ENCODE measurements at places on chromosomes 5 and 9.

- no peak for DNase-seq
These were observed 22.1 kb downstream of the FAM240B start for GRCh38 chr9:38697776-38698300.

DNA sequence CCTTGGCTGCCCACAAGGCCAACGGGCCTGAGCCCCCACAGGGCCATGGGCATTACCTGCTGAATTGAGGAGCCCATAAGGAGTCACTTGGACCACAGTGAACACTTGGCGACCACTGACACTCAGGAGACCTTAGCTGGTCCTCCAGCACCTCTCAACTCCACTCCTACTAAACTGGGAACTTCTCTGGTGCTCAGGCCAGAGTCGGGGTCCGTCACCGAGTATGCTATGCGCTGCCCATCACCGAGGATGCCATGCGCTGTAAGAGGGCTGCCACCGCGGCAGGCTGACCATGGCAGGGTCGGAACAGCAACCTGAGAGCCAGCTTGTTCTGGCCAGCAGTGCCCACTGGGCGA lies 600 bp upstream of the SQSTM1 start:
- DNase-seq = no peak

DNA sequence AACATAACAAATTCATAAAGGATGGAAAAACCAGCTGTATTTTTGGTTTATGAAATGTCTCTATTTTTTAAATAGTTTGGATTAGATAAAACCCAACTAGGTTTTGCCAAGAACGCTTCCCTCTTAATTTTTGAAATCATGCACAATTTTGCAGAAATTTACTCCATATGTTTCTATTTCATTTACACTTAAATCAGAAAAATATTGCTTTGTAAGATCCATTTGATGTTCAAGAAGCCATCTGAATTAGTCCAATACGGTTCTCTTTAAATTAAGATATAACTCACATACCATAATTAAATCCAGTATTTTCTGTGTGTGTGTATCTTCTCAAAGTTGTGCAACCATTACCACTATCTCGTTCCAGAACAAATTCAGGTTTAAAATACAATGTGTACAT lies 78.6 kb upstream of the FBXL7 start:
- no peak for DNase-seq

DNA sequence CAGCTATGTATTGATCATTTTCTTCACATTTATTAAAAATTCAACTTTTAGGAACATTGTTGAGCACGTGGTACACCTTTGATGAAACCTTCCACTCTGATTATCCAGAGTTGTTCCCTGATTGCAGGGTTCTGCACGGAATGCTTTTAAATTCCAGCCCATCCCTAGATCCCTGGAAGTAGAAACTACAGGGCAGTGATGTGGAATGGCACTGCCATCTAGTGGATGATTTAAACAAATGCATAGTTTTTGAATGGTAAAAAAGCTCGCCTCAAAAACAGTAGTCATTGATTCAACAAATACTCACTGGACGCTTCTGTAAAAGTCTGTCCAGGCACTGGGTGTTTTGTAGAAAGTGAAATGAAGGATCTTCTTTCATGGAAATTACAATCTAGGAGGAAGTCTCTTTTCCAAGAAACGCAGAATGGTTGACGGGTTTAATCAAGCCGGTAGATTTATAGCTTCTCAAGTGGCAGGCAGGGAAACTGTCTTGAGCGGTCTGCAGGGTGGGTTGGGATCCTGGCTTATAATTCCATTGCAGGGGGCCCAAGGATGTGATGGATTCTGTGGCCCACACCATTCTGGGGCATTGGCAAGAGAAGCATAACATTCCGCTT lies 118.4 kb downstream of the ARHGAP26 start:
- DNase-seq = peak; percentile 48

- DNase-seq = no peak
These were observed 364.2 kb upstream of the PDE4D start for GRCh38 chr5:60257596-60258271.

- no peak for DNase-seq
These were observed 37.7 kb upstream of the RAPGEF6 start for GRCh38 chr5:131672776-131673175.

DNA sequence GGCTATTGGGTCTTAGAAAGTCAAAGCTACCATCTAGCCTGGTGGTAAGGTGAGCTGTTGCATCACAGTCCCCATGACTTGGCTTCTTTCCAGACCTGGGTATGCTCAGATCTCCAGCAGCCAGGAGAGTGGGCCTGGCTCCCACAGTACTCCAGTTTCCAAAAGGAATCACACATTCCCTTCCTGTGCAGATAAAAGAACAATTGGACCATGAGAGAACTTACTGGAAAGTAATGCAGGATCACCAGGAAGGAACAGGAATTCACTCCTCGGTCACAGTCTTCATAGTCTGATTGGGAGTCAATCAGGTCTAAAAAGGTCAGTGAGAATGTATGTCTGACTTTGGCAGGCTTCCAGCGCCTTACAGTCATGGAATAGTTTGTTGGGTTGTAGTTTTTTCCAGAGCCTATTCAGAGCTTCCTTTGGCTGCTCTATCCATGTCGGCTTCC lies 47.8 kb upstream of the CD180 start:
- DNase-seq = peak; percentile 12

DNA sequence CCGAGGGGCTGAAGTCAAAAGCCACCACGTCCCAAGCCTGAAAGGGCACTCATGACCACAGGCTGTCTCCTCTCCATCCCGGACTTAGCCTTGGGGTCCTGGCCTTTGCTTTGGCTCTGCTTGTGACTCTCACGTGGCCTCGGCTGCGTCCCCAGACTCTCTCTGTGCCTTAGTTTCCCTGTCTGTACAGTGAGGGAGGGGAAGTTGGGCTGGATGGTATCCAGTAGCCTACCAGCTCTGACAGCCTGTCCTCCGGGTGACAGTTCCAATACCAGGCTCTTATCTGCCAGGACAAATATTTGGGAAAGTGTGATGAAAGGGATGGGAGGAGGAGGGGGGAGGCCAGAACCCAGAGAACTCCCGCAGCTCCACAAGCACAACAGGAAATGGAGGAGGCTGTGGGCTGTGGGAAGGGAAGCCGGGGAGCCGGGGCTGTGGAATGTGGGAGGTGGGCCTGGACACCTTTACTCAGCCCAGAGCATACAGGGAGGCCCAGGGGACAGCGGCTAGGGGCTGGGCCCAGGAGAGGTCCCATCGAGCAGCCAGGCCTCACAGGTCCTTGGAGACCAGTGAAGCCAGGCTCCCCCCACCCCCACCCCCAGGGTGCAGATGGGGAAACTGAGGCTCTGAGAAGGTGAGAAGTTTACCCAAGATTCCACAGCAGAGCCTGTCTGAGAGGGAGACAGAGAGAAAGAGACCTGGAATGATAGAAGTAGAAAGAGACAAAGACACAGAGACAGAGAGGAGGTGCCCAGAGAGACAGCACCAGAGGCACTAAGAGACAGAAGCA lies 18.3 kb downstream of the PDGFRB start:
- peak; percentile 68 for DNase-seq

DNA sequence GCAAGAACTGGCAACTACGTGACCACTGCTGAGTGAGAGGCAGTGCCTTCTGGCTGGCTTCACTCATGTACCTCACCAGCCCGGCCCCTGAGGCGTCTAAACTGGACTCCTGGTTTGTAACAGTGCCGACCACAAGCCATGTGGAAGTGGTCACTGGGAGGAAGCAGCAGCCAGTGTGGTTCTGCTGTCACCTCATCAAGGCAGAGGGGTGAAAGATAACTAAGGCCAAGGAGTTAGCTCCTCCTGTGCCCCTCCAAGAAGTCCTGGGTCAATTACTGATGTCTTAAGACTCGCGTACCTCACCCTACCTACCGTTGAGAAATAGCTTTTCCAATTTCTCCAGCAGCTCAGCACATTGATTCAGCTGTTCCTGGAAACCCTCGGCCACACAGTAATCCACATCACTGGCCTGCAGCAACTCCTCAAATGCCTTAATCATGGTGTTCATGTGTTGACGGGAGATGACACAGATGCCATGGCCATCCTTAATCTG lies 142.9 kb downstream of the CDK5RAP2 start:
- DNase-seq = no peak

DNA sequence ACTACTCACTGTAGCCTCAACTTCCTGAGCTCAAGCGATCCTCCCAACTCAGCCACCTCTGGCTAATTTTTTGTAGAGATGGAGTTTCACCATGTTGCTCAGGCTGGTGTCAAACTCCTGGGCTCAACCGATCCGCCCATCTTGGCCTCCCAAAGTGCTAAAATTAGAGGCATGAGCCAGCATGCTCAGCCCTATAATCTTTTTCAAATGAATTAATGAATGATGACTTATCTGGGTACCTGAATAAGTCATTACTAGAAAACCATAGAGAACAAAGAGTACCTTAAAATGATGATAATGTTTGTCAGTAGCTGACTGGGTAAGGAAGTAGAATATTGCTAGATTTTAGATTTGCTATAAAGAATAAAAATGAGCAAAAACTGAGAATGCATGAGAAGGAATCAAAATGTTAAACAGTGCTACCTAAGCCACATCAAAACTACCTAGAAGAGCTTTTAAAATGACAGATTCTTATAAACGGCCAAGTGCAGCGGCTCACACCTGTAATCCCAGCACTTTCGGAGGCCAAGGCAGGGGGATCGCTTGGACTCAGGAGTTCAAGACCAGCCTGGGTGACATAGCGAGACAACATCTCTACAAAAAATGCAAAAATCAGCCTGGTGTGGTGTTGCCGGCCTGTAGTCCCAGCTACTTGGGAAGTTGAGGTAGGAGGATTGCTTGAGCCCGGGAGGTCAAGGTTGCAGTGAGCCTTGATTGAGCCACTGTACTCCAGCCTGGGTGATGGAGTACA lies 13.6 kb downstream of the FNBP1 start:
- DNase-seq = no peak

GRCh38 chr5:172114875-172115422 lies 73.1 kb downstream of the STK10 start:
- no peak for DNase-seq

DNA sequence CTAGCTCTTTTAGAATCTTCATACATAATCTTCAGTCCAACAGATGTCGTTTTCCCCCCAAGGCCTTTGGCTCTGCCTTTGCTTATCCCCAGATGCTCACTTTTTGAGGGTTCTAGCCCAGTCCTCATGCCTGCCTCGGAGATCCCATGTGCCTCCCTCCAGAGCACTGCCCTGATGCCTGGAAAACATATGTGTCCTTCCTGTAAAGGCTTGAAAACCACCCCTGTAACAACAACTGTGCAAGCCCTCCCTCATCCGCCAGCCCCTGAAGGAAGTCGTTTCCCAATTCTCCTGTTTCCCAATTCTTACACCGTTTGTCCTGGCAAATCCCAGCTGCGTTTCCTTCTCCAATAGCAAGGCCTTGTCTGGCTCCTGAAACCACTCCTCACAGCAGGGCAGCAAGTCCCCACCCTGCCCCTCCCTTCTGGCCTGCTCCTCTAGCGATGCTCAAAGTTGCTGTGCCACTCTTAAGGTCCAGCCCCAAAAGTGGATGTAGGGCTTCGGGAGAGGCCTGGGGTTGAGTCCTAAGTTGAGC lies 52.2 kb downstream of the SLC36A1 start:
- no peak for DNase-seq

GRCh38 chr9:122229485-122229837 lies 704 bp upstream of the LHX6 start:
- no peak for DNase-seq

DNA sequence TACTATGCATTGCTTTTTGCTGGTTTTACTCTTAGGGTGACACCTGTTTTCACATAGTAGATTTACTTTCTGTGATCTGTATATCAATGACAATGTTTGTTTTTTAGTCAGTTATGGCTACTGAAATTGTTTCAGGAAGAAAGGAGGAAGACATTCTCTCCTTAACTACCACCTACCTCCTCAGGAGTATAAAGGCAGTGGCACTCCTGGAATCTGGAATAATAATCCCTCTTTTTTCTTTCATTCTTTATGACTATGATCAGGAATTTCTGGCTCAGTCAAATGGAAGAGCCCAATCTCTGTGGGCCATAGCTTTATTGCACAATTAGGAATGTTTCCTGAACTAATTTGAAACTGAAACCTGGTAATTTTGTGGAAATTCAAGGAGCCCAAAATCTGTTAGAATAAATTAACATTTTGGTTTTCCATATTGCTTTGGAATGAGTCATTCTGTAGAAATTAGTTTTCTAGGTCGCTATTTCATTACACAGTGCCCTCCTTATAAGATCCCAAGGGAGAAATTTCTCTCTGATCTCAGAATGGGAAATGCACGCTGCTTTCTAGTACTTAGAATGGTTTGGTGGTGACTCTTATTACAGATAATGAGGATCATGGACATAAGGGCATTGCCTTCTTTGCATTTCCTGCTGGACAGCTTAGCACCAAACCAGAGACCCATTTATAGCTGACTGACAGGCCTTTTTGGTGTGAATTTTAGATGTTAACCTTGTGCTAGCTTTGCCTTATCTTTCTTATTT lies 95.3 kb upstream of the VLDLR start:
- no peak for DNase-seq

DNA sequence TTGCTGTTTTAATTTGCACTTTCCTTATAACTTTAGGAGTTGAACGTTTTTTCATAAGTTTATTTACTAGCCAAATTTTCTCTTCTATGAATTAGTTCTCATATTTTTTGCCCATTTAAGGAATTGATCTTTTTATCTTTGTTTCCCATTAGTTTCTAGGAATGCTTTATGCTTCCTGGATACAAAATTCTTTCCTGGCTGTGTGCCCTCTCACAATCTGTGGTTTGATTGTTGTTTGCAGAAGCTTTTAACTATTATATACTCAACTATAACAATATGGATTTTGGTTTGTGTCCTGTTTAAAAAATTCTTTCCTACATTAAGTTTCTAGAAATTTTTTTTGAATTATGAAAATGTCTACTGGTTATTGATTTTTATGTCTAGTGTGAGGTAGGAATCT lies 206.3 kb downstream of the CSNK1G3 start:
- DNase-seq = no peak

DNA sequence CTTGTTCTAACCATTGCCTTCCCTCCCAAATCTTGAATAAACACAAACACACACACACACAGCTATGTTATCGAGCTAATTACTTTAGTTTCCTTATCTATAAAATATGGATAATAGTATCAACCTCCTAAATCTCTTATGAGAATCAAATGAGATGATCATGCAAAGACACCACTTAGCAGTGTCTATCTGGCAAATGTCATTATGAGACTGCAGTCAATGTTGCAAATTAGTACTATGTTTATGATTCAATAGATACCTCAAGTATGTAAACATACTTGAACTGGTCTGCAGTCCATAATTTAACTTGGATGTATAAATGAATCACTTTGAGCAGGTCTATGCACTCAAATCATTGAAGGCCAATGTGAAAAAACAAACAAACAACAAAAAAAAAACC lies 22.2 kb upstream of the ERAP2 start:
- no peak for DNase-seq

GRCh38 chr9:121242219-121242958 lies 25.6 kb upstream of the GSN start:
- peak; percentile 33 for DNase-seq

- peak; percentile 98 for DNase-seq
These were observed 2.0 kb downstream of the VCAN start for GRCh38 chr5:83473346-83474160.

- DNase-seq = no peak
These were observed 7.3 kb upstream of the NR4A3 start for GRCh38 chr9:99814359-99814758.

- DNase-seq = no peak
These were observed 5.0 kb downstream of the STC2 start for GRCh38 chr5:173323106-173323798.

- peak; percentile 74 for DNase-seq
These were observed 653 bp upstream of the HNRNPH1 start for GRCh38 chr5:179623906-179624741.

GRCh38 chr5:171444582-171444981 lies 25.1 kb downstream of the FGF18 start:
- DNase-seq = peak; percentile 63

- DNase-seq = peak; percentile 22
These were observed 1.8 kb upstream of the WDR31 start for GRCh38 chr9:113341712-113342410.

- no peak for DNase-seq
These were observed 933.8 kb upstream of the DMAC1 start for GRCh38 chr9:8733131-8733954.

Data from HT1080 (cell line).